ENCODE measurements at places on chromosomes 2 and 18.

DNA sequence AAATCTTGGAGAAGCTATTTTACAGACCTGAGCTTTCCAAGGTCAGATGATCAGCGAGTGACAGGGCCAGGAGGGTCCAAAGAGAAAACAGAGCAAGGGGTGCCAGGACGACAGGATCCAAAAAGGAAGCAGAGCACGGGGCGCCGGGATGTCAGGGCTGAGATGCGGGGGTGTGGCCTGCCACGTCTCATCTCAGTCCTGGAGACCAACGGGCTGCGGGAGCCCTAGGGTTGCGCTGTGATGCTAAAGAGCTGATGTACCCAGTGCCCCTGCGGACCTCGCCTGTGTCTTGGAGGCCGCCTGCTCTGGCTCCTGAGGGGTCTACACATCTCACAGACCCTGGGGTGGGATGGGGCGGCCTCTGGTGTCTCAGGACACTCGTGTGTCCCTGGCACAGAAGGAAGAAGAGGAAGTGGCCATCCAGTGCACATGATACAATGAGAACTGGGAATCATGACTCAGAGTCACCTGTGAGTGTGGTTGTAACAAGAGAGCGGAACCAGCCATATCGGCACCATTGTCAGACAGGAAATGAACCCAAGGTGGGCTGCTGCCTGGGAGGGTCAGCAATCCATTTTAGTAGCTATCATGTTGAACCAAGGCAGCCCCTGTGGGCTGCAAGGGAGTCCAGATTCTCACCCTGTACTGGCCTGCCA, 97.8 kb downstream of the MYT1L start:
- DNase-seq, result no peak

DNA sequence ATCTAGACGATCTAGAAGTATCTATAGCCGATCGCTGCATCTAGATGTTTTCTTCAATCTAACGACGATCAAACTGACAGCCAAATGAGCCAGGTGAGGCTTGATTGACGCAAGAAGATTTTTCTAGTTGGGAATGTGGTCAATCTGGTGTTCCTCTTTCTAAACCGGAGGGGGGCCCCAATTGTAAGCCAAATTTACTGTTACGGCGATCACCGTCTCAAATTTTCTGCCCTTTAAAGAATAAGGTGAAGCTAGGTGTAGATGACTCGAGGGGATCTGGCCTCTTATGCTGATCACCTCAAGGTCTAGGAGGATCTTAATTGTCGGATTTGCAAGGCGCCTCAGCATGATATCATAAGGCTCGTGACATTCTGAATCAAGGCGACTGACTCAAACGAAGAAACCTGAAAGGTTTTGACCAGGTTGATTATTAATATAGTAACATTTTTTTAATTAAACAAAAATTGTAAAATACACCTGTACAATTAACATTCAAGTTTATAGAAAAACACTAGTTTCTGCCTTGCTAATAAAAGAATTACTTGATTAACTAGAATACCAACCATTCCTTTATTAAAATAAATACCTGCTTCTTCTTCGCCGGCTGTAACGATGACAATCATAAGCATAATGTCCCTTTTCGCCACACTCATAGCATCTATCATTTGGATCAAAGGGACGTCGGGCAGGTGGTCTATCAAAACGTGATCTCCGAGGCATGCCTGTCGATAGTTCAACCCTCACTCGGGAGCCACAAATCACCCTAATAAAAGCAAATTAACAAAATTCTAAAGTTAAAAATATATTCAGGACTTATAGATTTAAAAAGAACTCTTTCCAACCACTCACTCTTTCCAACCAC, 2.0 kb downstream of the SRSF7 start:
- no peak for DNase-seq

- DNase-seq, result no peak
Observed at GRCh38 chr18:22446911-22447310, 29.2 kb upstream of the CTAGE1 start.

DNA sequence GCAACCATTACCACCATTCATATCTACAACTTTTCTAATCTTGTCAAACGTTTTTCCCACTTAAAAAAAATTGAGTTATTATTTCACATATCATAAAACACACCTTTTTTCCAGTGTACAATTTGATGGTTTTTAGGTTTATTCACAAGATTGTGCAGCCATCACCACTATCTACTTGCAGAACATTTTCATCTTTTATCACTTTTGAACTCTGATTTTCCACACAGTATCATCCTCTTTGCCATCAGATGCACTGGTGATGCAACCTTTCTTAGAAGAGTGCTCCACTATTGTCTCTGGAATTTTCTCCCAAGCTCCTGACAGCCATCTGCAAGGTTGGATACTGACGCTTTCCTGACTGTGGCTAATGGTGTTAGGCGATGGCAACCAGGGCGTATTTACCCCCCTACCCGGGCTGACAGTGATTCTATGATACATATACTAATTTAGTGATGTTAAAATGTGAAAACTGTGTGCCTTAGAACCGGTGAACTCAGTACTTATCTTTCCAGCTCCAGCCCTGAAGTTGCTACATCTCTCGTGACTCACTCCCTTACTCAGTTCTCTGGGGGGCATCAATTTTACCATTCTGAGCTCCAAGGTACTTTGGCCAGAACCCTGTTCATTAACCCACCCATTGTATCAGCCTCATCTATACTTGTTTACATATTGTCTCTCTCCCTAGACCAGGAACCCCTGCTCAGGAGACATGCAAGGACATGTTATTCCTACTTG, 105.4 kb upstream of the SPRED2 start:
- no peak for DNase-seq

DNA sequence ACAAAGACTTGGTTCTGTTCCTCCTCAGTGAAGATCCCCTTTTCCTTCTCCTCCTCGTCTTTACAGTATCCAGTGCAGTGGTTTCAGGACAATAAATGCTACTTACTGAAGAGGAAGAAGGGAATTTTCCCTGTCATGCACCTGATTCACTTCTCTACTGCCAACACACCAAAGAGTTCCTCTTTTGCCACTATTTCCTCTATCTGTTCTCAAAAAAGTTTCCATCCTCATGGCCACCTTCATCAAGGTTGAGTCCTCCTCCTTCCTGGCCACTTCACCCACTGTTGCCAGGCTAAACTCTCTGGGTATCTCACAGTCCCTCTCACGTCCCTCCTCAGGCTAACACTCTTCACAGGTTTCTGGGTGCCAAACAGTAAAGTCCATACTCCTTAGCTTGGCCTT, 41.7 kb downstream of the PLEKHM3 start:
- no peak for DNase-seq

- no peak for DNase-seq
Observed at GRCh38 chr18:29711932-29712331, 1330.6 kb downstream of the DSC3 start.

GRCh38 chr2:36432479-36432878, 76.9 kb downstream of the CRIM1 start:
- no peak for DNase-seq

- no peak for DNase-seq
Observed at GRCh38 chr2:210862283-210863065, 306.1 kb downstream of the CPS1 start.

- no peak for DNase-seq
Observed at GRCh38 chr2:117717072-117717471, 97.4 kb upstream of the DDX18 start.

GRCh38 chr18:80034852-80035406, 695 bp downstream of the RBFA start:
- no peak for DNase-seq

DNA sequence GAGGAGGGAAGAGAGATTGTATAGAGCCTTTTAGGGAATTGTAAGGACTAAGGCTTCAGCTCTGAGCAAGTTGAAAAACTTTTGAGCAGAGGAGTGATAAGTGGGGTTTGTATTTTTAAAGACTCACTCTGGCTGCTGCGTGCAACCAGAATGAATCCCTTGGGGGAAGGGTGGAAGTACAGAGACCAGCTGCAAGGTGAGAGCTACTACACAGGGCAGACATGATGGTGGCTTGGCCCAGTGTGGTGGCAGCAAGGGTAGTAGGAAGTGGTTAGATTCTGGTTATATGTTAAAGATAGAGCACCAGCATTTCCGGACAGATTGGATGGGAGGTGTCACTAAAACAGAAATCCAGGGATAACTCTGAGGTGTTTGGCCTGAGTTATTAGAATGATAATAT, 10.1 kb upstream of the SESTD1 start:
- DNase-seq, result no peak

DNA sequence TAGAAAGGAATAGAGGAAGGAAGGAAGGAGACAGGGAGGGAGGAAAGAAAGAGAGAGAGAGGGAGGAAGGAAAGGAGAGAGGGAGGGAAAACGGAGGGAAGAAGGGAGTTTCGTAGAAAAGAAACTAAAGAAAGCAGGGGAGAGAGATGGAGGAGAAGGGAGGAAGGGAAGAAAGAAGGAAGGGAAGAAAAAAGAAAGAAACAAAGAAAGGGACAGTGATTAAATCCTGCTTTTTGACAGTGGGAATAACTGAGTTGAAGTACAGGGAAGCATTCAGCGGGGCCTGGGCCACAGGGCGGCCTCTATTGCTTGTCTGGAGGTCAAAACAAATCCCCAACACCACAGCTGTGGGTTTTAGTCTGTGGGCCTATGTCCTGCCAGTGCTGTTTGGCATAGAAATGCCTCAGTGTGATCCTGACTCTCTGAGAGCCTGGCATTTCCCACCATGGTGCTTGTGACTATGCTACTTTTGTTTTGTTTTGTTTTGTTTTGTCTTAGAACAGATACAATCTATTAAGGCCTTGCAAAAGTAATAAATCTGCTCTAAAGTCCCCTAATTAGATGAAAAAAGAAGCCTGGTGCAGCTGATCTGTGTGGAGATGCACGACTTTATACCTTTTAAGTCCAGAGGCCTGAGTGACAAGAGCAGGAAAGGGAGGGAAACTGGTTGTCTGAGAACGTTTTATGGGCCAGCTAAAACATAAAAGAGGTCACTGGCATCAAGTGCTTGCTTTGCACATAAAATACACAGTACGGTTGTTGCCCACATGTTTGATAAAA, 40.0 kb downstream of the IL1RL2 start:
- DNase-seq, result no peak

DNA sequence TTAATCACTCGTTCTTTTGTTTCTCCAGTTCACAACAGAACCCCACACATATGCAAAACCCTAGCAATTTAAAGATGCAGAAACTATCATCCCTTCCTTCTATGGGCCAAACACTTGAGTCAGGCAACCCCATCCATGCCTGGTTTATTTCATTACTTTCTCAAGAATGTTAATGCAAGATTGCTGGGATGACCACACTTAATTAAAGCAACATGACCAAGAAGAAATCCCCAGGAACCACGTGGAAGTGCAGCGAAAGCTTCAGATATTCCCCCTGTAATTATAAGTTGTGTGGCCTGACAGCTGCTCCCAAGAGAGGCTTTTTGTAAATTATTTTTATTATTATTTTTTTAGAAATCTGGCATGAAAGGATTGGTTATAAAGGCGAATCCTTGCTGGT, 246.2 kb upstream of the ID2 start:
- no peak for DNase-seq

DNA sequence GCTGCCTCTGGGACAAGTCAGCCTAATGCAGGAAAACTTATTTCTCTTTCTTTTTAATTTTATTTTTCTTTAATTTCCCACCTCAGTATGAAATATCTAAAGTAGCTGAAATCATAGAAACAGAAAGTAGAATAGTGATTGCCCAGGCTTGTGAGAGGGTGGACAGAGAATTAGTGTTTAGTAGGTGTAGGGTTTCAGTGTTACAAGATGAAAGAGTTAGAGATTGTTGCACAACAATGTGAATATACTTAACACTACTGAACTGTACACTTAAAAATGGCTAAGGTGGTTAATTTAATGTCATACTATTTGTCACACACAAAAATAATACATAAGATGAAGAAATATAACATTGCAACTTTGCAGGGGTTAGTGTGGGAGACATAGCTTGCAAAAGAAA, 80.8 kb downstream of the NAT8 start:
- DNase-seq, result no peak

DNA sequence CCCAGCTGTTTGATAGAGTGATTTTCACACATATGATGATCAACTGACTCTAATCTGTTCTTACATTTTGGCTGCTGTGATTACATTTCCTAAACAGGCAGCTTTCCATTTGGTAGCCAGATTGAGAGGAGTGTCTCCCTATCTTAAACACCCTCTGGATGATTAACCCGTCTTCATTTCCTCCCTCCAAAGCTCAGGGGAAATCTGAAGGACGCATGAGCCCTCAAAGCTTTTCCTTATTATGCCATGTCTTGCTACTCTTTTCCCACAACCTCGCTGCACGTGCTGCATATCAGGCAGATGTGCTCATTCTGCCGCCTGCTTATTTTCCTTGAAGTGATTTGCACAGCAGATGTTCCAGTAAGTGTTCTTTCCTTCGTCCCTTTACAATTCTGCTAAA, 837.4 kb downstream of the LRRTM4 start:
- no peak for DNase-seq

DNA sequence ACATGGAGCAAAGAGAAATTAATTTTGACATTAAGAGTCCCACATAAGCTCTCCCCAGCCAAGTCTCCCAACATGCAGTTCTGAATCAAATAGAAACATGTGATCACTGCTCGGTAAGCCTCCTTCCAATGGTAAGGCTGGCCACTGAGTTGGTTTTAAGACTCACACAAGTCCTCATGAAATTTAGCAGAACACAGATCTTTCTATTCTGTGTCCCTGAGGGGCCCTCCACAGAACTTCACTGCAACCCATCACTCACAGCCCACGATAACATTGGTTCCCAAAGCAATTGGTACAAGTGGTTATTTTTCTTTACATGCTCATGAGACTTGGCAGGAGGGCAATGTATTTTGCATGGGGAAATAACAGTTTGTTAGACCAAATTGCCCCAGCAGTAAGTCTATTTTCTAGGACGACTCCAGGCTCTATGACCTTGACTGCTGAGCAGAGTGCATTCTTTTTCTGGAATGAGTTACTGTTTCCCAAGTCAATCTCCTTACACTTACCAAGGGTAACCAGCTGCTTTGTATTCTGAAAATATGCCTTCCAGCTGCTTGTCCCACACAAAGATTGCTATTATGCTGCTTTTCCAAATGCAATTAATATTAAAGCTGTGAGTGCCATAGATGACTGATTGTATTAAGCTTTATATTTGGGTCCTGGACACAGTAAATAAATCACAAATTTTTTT, 142.3 kb upstream of the TANK start:
- DNase-seq, result no peak

Data from NCI-H187 treated with DMSO at 0.1 percent for 48 hours (cell line).